HTR-8/SVneo (cell line): ENCODE measurements at places on chromosomes 12 and 14.

GRCh38 chr12:40992674-40993073 lies 195.4 kb upstream of the PDZRN4 start:
- no peak for DNase-seq

GRCh38 chr12:50882563-50882962 lies 39.8 kb downstream of the TMPRSS12 start:
- no peak for DNase-seq

GRCh38 chr12:53816360-53817020 lies 64.7 kb upstream of the CISTR start:
- no peak for DNase-seq

GRCh38 chr12:78241446-78241845 lies 410.8 kb downstream of the NAV3 start:
- no peak for DNase-seq

GRCh38 chr12:71538807-71539206 lies 99.2 kb downstream of the LGR5 start:
- no peak for DNase-seq

DNA sequence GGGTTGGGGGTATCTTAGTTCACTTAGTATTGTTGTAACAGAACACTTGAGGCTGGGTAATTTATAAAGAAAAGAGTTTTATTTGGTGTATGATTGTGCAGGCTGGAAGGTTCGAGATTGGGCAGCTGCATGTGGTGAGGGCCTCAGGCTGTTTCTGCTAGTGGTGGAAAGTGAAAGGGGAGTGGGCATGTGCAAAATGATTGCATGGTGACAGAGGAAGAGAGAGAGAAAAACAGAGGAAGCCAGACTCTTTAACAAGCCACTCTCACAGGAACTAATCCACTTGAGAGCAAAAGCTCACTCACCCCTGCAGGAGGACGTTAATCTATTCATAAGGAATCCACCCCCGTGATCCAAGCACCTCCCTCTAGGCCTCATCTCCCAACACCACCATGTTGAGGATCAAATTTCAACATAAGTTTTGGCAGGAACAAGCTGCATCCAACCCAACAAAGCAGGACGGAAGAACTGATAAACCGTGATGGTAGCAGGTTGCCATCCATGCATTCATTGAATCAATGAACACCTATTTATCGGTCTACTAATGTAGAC lies 165.0 kb upstream of the GZMB start:
- no peak for DNase-seq

- DNase-seq: no peak
These were observed 2.1 kb downstream of the ASB2 start for GRCh38 chr14:93974299-93974698.
